ENCODE measurements at places on chromosomes 5 and 9. TPM values are rescaled to one million over a fixed set of nuclear protein-coding genes. Genes with fewer than 3 reads are reported as not detected.

Gene RASEF
- total RNA-seq: 0.37 TPM

Gene DMRT1
- total RNA-seq: not detected

Gene TLN1
- total RNA-seq: 816 TPM

Gene SHOC1
- not detected for total RNA-seq

Gene FREM1
- total RNA-seq: 3.3 TPM

DNA sequence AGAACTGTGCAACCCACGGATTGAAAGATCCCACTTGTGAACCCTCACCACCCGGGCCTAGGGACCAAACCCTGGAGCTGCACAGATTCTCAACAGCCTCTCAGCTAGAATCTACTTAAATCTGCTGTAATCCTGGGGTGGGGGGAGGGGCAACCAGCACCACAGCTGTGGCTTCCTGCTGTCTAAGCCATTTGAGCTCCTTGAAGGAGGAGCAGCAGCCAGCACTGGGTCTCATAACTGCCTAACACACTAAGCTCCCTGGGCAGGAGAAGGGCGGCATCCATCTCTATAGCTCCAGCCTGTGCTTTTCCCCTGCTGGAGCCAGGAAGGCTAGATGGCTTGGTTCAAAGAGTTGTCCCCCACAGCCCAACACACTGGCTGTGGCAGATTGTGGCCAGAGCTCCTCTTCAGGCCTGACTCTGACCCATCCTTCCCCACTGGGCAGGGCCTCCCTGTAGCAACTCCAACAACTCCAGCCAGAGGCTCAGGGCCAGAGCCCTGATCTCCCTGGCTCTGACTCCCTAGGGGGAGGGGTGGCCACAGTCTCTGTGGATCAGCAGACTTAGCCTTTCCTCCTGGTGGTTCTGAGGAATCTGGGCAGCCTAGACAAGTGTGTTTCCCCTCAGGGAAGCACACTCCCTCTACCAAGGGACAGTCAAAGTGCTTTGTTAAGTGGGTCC lies 72.0 kb upstream of the C9orf72 start:
- no peak for DNase-seq

GRCh38 chr5:65078331-65078730 lies 309.6 kb downstream of the CWC27 start:
- no peak for DNase-seq

DNA sequence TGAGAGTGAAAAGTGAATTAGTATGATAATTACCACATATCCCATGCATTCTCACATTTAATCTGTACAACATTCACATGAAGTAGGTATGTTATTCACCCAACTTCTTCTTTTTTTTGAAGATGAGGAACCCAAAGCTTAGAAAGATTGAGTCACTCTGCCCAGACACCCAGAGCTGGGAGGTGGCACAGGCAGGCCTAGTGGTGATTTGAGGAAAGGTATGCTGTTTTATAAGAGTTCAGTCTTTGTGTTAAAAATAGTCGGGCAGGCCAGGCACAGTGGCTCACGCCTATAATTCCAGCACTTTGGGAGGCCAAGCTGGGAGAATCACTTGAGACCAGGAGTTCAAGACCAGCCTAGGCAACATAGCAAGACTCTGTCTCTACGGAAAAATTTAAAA lies 285.3 kb downstream of the NR3C1 start:
- no peak for DNase-seq

- DNase-seq: no peak
Measured at GRCh38 chr5:150255659-150256409, 33.7 kb downstream of the CAMK2A start.

DNA sequence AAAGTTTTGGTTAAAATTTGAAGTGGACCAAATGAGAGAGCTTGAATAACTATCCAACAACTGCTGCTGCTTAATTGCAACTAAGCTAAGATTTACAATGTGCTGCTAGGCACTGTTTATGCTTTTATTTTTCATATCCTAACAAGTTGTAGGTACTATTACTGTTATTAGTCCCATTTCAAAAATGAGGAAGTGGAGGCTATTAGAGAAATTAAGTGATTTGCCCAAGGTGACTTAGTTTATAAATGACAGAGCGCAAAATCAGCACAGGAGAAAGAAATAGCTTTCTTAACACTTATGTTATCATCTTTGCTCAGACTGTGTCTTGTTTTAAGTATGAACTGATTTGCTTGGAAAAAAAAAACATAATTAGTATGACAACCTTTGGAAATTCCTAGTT lies 23.1 kb downstream of the WDR36 start:
- no peak for DNase-seq

- DNase-seq: no peak
Measured at GRCh38 chr5:122054266-122054665, 23.8 kb downstream of the LOX start.

- no peak for DNase-seq
Measured at GRCh38 chr5:58060996-58061395, 398.9 kb downstream of the PLK2 start.

Measured in posterior vena cava (tissue), 2 donors.